ENCODE measurements at places on chromosomes 2 and 18.

DNA sequence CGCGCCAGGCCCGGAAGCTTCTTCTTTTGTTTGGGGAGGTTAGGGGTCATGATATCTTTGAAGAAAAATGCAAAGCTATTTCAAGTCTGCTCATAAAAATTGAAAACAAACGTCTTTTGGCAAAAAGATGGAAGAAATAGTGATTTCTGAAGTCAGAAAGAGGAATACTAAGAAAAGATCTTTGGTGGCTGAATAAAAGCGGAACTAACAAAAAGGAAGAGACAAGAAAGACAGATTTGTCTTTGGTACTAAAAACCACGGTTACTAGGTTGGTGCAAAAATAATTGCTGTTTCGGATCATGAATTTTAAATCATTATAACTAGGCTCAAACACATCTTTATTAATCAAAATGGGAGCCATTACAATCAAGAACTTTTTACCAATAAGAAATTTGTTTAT lies 164.6 kb upstream of the TRIB2 start:
- DNase-seq: no peak

GRCh38 chr2:118279005-118279404 lies 190.7 kb downstream of the INSIG2 start:
- DNase-seq: no peak

GRCh38 chr2:100278501-100278900 lies 43.8 kb downstream of the LONRF2 start:
- no peak for DNase-seq

GRCh38 chr2:30115141-30115980 lies 31.4 kb upstream of the YPEL5 start:
- peak; percentile 84 for DNase-seq

DNA sequence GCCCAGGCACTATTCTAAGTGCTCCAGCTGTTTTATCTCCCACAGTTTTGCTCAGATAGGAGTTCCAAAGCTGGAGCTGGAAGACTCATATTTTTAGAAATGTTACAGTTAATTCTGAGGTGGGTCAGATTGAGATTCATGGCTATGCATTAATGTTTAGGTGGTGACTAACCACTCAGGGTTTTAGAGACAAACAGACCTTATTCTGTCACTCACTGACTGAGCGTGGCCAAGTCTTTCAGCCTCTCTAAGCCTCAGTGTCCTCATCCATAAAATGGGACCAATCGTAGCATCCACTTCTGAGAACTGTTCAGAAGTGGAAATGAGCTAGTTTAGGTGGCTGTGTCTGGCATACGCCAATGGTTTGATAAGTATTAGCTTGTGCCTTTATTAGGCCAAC lies 4.3 kb upstream of the CASP8 start:
- DNase-seq: no peak

GRCh38 chr2:205276116-205276777 lies 406.1 kb upstream of the NRP2 start:
- DNase-seq: peak; percentile 57

DNA sequence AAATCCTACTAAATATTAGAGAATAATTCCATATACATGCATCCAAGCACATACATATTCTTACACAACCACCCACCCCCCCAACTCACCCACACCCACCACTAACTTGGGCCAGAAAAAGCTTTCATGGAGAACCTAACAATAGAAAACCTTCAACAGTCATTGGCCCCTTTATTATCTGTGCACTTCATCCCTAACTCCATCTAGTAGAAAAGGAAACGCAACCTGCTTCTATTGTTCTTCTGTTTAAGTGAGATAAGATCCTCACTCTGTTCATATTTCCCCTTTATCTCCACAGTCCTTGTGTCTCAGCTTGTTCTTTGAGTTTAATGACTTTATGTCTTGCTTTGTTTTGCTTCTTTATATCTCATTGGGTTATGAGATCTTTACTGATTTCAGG lies 1740.2 kb upstream of the CELF4 start:
- DNase-seq: no peak

DNA sequence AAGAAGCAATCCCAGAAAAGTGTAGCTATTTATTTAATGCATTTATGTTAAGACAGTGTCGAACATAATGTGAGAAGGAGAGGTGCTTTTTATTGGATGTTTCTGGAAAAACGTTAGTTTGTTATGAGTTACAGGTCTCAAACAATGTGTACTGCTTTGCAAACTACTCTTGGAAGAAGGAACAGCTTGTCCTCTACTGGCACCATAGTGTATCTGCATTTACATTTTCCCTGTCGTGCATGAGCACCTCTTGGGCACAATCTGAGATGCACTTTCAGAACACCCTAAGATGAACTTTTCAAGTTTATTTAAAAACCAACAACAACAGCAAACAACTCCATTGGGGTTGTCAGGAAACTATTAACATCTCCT lies 22.8 kb downstream of the CCNYL1 start:
- peak; percentile 30 for DNase-seq

GRCh38 chr2:73260338-73260984 lies 23.8 kb downstream of the FBXO41 start:
- DNase-seq: peak; percentile 89

GRCh38 chr2:202566286-202566685 lies 68.5 kb upstream of the FAM117B start:
- DNase-seq: no peak

DNA sequence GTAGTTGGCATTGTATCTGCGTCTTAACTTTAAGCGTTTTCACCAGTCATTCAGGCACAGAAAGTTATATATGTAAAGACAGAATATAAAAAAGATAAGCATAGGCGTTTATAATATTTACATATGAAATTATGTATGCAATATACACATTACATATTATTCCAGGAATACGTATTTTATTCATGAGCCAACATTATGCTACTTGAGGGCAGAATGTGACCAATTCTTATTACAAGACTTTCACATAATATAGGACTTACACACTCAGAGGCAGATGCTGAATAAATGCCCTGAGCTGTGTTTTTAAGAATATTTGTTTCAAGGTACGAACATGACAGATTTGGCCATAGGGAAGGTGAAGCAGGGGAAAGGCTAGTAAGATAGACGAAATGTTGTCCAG lies 874.7 kb downstream of the NRXN1 start:
- DNase-seq: no peak

DNA sequence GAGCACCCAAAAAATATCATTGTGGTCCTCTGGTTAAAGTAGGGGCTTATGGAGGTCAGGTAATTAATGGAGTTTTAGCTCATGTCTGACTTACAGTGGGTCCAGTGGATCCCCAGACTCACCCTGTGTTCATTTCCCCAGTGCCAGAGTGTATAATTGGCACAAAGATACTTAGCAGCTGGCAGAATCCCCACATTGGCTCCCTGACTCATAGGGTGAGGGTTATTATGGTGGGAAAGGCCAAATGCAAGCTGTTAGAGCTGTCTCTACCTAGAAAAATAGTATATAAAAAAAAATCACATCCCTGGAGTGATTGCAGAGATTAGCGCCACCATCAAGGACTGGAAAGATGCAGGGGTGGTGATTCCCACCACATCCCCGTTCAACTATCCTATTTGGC lies 1067.6 kb upstream of the ACVR2A start:
- DNase-seq: no peak

DNA sequence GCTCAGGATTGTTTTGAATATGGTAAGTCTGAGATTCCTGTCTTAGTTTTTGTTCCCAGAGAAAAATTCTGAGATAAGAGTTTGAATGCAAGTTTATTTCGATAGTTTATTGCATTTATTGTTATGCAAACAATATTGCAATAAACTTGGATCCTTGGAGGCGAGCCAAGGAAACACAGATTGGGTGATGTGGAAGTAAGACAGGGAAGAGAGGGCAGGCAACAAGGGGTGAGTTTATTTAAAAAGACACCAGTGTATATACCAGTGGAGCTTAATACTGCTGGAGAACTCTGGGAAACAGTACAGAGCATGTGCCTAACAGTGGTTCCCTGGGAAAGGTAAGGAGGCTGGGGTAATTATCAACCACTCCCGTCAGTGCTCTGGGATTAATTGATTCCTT lies 87.5 kb upstream of the NEDD4L start:
- no peak for DNase-seq

DNA sequence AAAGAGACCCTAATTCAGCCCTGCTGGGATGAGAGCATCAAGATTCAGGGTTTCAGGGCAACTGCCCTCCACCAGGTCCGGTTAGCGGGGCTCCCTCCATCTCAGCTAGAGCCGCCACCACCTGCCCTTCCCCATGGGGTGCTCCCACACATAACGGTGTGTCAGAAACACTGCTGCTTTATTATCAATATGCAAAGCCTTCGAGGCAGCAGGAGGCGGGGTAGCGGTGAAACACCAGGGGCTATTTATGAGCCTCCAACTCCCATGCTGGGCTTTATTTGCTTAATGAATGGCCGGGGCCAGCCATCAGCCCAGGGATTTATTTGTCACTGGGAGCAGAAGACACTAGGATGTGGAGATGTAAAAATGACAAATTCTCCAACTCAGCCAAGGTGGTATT lies 109.8 kb downstream of the GALNT14 start:
- DNase-seq: no peak

DNA sequence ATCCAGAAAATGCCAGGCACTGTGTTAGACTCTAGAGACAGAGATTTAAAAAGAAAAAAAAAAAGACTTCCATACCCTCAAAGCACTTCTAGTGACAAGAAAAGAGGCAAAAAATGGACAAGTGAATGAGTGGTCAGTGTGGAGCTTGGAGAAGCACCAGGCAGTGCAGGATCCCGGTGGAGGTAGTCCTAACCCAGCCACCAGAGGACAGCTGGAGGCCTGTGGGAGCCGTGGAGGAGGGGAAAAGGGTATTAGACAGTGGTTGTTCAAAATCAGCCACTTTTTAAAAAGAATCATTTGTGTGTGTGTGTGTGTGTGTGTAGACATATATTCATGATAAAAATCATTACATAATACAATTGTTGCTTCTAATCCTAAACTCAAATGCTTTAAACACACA lies 32.8 kb upstream of the EPAS1 start:
- no peak for DNase-seq

GRCh38 chr18:54382733-54383252 lies 25.1 kb downstream of the C18orf54 start:
- DNase-seq: no peak

DNA sequence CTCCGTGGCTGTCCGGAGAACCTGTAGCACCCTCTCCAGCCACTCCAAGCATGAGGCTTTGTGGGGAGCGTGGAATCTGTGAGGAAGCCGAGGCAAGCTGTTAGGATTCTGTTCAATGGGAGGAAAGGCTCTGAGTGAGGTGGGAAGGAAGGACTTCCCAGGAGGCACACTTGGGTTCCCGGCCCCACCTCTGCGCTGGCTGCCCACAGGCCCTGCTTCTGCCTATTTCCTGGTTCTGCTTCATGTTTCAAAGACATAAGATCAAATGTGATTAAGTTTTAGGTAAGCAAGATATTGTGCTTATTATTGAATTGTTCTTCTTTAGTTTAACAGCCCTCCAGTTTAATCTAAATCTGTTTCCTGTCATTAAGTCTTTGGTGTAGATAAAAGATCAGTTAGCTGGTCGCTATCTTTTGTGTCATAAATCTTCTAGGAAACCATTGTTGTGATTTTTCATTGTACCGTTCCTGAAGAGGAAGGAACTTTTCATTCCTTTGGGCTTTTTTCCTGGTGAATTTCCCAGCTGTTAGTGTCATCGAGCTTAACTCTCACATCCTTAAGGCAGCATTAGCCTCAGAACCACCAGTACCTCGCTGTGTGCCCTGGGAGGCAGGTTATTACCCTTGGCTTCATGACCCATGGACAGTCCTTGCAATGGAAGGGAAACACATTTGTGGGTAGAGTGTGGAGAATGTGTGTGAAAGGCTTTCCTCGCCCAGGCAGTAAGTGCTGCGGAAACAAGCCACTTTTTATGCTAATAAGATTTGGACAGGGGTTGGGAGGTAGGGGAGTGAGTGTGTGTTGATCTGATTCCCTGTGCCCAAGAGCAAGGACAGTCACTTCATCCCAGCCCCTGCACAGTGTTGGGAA lies 61.9 kb upstream of the ALPP start:
- no peak for DNase-seq

- DNase-seq: no peak
Measured at GRCh38 chr2:105607920-105608504, 136.7 kb upstream of the NCK2 start.
